ENCODE measurements at places on chromosomes 7 and 10. TPM values are rescaled to one million over a fixed set of nuclear protein-coding genes. Genes with fewer than 3 reads are reported as not detected.

ZWINT gene
- total RNA-seq, result 55.9 TPM

GRCh38 chr10:105037022-105037421 is 395.9 kb downstream of the SORCS3 start:
- H3K4me3 ChIP-seq, result no peak overlapping the region
- H3K27me3 ChIP-seq, result no peaks in the 10 kb centered on the region
- no peaks in the 10 kb centered on the region for H3K4me1 ChIP-seq
- no peak overlapping the region for H3K27ac ChIP-seq
- H3K36me3 ChIP-seq, result peaks cover 4% of the 10 kb centered on the region
- DNase-seq, result no peak

DNA sequence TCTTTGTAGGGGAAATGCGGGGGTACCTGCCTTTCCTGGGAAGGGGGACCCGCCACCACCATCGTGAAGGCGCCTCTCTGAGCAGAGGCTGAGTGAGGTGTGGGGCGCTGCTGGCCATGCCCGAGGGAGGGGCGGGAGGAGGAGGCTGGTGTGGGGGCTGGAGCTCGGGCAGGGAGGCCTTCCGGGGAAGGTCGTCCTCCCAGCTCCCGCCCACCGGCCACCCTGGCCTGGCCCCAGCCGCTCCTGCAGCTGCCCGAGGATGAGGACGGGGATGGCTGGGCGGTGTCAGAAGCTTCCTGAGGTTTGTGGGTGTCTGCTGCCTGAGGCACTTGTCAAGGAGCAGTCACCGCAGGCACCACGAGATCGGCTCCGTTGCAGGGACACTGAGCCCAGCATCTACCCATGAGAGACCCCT is 11.4 kb downstream of the PWWP2B start:
- no peaks in the 10 kb centered on the region for H3K27me3 ChIP-seq
- H3K27ac ChIP-seq, result no peak overlapping the region
- H3K4me3 ChIP-seq, result no peak overlapping the region
- H3K36me3 ChIP-seq, result 0 out of 2 replicates have a peak, but pooled peaks cover 5% of the 10 kb centered on the region
- no peak for DNase-seq

DNA sequence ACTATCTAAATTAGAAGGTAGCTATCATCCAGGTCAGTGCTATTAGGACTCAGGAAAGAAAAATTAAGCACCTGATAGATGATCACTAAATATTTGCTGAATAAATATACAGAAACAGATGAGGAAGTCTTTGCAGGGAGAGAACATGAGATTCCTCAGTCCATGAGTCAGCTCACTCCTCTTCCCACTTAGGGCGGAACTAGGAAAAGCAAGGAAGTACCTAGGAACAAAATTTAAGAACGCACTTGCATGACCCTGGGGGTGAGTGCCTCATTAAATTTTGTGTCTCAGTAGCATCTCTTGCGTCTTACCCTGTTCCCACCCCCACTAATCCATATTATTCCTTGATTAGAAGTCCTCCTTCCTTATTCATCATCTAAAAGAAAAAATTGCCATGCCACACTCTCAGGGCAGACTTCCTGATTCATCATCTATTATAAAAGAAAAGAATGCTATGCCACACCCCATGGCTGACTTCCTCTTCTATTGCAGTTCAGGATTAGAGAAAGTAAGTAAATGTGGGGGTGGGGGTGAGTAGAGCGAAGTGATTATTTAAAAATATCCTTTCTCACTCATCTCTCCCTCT is 208.8 kb downstream of the THSD7A start:
- H3K4me1 ChIP-seq, result no peaks in the 10 kb centered on the region
- DNase-seq, result no peak
- H3K27me3 ChIP-seq, result no peaks in the 10 kb centered on the region
- no peak overlapping the region for H3K4me3 ChIP-seq
- H3K36me3 ChIP-seq, result no peaks in the 10 kb centered on the region

- H3K27ac ChIP-seq, result no peak overlapping the region
- H3K36me3 ChIP-seq, result peaks cover 36% of the 10 kb centered on the region
- no peaks in the 10 kb centered on the region for H3K27me3 ChIP-seq
- peaks cover 8% of the 10 kb centered on the region for H3K4me1 ChIP-seq
Measured at GRCh38 chr7:127692200-127692599, 40.2 kb downstream of the SND1 start.

DNA sequence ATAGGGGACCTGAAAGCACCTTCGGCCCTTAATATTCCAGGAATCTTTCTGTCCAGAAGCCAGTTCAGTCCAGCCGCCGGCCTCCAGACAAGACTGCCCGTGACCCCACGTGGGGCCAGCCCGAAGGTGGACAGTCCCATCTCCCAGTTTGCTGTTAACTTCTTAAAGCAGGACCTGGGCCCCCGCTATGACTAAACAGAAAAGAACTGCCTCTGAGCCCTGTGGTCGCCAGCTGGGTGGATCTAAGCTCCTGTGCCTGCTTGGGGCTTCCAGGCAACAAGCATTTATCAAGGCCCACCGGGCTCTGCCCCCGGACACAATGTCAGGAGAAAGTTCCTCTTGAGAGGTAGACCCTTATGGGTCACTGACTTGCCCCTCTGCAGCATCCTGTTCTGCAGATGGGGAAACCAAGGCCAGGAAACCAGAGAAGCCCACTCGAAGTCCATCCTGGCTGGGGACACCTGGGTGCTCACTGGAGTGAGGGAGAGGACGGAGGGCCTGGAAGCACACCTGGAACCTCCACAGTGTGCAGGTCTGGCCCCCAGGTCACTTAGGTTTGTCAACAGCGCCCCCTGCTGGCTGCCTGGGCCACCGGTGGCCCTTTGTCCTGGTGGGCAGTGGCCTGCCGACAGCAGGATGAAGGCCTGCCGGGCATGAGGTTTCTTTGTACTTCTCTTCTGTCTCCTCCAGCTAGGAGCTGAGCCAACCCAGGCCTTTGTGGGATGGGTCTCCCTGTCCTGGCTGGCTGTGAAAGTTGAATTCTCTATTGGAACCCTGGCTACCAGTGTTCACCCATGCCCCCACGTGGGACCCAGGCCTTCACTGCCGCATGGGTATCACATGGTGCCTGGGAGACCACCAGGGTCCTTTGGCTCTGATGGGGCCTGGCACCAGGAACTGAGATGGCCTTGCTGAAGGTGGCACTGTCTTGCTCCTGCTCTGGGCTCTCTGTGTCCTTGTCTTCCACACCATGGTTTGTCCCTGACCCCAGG is 128.0 kb downstream of the ZMIZ1 start:
- H3K27me3 ChIP-seq, result peaks cover 23% of the 10 kb centered on the region
- H3K4me3 ChIP-seq, result no peak overlapping the region
- 0 out of 2 replicates have a peak, but pooled peaks cover 7% of the 10 kb centered on the region for H3K36me3 ChIP-seq

DNA sequence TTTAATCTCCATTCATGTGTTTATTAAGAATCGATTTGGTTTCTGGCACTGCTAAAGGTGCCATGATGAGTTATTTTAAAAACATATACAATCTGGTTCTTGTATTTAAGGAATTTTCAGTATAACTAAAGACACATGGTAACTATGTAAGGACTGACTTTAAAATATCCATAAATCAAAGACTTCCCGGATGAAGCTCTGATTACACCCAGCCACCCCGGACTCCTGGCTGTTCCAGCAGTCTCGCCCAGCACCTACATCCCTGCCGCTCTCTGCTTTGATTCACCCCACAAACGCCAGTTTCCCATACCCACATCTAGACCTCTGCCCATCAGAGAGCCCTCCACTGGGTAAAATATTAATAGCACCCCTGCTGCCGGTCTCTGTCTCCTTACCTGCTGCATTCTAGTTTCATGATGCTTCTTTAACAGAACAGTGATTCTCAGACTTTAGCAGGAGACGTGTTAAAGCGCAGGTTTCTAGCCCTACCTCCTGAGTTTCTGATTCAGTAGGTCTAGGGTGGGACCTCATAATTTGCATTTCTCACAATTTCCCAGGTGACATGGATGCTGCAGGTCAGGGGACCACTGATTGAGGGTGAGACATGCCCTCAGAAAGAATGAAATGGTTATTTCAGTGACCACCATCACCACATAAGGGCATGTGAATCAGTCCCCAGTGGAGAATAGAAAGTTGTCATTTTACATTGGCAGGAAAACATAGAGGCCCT is 185.7 kb downstream of the KIAA1217 start:
- no peaks in the 10 kb centered on the region for H3K36me3 ChIP-seq
- no peak overlapping the region for H3K27ac ChIP-seq
- no peaks in the 10 kb centered on the region for H3K4me1 ChIP-seq
- H3K27me3 ChIP-seq, result peaks cover 14% of the 10 kb centered on the region
- no peak overlapping the region for H3K4me3 ChIP-seq

DNA sequence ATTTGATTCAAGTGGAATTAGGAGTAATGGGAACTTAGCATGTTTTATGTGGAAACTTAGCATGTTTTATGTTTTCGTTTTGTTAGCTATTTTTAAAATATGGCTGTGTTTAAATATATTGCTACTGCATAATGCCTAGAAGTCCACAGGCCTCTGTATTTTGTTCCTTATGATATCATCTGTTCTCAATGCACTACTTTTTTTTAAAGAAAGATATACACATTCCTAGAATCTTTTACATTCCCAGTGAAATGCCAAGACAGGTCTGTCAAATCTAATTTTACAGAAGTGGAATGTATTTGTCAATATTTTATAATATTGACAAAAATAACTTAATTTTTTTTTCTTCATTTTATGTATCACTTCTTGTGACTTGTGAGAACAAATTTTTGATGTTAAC is 51.6 kb downstream of the ST7 start:
- peaks cover 55% of the 10 kb centered on the region for H3K4me1 ChIP-seq
- no peaks in the 10 kb centered on the region for H3K27me3 ChIP-seq
- H3K27ac ChIP-seq, result no peak overlapping the region
- DNase-seq, result no peak
- H3K4me3 ChIP-seq, result no peak overlapping the region
- no peaks in the 10 kb centered on the region for H3K36me3 ChIP-seq

GRCh38 chr7:140402178-140402835 is 1.6 kb upstream of the RAB19 start:
- peak; percentile 58 for DNase-seq
- no peak overlapping the region for H3K27ac ChIP-seq
- H3K27me3 ChIP-seq, result peaks cover 19% of the 10 kb centered on the region
- H3K36me3 ChIP-seq, result no peaks in the 10 kb centered on the region
- peaks cover 24% of the 10 kb centered on the region for H3K4me1 ChIP-seq

- no peak overlapping the region for H3K27ac ChIP-seq
- H3K4me1 ChIP-seq, result peaks cover 33% of the 10 kb centered on the region
- no peaks in the 10 kb centered on the region for H3K36me3 ChIP-seq
- H3K27me3 ChIP-seq, result peaks cover 6% of the 10 kb centered on the region
- H3K4me3 ChIP-seq, result no peak overlapping the region
Measured at GRCh38 chr10:112201334-112201733, 17.8 kb upstream of the GPAM start.

DNA sequence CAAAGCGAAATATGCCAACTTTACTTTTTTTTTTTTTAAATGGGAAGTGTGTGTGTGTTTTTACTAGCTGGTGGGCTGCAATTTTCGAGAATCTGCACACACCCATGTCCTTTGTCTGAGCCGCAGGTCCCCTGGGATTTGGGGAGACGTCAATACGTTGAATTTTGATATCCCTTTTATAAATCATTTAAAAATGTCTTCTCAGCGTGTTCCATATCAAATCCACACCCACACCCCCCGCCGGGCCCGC is 404 bp upstream of the FMC1 start:
- no peak for DNase-seq
- peaks cover 21% of the 10 kb centered on the region for H3K4me1 ChIP-seq
- peak overlapping the region; percentile 99 for H3K27ac ChIP-seq
- peak overlapping the region; percentile 95 for H3K4me3 ChIP-seq
- peaks cover 13% of the 10 kb centered on the region for H3K27me3 ChIP-seq
- peaks cover 7% of the 10 kb centered on the region for H3K36me3 ChIP-seq

GRCh38 chr10:126073606-126074005 is 177.2 kb downstream of the FANK1 start:
- DNase-seq, result no peak
- no peak overlapping the region for H3K4me3 ChIP-seq
- peaks cover 6% of the 10 kb centered on the region for H3K36me3 ChIP-seq
- H3K27ac ChIP-seq, result no peak overlapping the region
- peaks cover 18% of the 10 kb centered on the region for H3K4me1 ChIP-seq

Data from HFFc6 (cell line).